Motor neuron (in vitro differentiated cells): ENCODE measurements at places on chromosomes 2 and 18. TPM values are rescaled to one million over a fixed set of nuclear protein-coding genes. Genes with fewer than 3 reads are reported as not detected.

DNA sequence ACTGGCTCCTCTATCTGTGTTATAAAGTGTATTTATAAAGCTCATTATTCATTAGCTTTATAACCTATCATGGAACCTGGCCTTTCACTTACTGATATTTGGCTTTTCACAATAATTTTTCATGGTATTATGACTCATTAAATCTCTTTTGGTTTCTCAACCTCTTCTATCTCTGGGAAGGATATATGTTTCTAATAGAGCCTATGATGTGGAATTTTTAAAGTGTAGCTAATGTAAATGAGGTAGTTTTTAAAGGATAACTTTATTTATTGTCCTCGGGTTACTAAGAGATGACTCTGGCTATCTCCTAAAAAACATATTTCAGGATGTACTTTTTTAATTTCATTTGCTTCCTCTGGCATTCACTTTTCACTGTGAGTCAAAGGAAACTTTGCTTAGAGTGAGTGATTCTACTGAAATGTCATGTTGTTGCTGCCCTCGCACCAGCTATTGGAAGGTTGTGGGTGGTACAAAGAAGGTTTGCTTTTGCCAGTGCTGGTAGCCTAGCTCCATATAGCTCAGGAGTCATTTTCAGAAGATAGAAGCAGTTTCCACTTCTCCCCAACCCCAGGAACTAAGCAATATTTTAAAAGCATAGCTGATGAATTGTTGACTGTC is 85.2 kb upstream of the RPE start:
- no peak for ATAC-seq

GRCh38 chr2:35463805-35464596 is 891.6 kb upstream of the CRIM1 start:
- no peak for ATAC-seq

DNA sequence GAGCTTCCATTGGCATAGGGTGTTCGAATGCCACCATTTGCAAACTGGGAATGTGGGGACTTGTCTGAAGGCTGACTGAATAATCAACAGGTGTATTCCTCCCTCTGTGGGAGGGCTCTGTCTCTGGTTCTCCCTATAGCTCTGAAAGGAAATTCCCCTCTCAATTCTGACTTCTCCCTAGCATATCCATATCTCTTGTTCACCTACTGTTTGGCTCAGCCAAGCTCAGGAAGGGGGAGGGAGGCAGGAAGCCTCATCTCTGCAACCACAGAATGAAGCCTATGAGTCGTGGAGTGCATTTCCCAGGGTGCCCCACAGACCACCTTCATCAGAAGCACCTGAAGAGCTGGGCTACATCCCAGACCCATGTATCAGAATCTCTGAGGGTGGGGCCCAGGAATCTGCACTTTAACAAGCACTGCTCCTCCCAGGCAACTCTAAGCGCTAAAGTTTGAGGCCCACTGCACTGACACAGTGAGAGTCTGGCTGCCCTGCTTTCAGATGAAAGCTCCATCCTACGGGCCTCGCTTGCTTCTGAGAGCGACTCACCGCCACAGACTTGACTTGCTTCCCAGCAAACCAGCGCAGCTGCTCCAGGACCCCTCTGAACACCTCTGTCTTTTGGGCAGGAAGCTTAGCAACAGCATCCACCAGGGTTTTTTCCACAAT is 32.0 kb downstream of the XDH start:
- ATAC-seq, result no peak

REG1B gene
- total RNA-seq, result not detected in 2 replicates

EVX2 gene
- total RNA-seq, result 0.15 and 0.21 TPM in 2 replicates

LDLRAD4 gene
- total RNA-seq, result 1.4 and 2.1 TPM in 2 replicates

SERPINB10 gene
- total RNA-seq, result 0.24 TPM in 2 replicates

CEP192 gene
- 20.8 and 24.1 TPM in 2 replicates for total RNA-seq

DNAH7 gene
- 0.36 and 0.65 TPM in 2 replicates for total RNA-seq

SPP2 gene
- total RNA-seq, result not detected in 2 replicates

PARD6G gene
- 2.3 and 3.0 TPM in 2 replicates for total RNA-seq
